ENCODE measurements at places on chromosomes 3 and 15.

DNA sequence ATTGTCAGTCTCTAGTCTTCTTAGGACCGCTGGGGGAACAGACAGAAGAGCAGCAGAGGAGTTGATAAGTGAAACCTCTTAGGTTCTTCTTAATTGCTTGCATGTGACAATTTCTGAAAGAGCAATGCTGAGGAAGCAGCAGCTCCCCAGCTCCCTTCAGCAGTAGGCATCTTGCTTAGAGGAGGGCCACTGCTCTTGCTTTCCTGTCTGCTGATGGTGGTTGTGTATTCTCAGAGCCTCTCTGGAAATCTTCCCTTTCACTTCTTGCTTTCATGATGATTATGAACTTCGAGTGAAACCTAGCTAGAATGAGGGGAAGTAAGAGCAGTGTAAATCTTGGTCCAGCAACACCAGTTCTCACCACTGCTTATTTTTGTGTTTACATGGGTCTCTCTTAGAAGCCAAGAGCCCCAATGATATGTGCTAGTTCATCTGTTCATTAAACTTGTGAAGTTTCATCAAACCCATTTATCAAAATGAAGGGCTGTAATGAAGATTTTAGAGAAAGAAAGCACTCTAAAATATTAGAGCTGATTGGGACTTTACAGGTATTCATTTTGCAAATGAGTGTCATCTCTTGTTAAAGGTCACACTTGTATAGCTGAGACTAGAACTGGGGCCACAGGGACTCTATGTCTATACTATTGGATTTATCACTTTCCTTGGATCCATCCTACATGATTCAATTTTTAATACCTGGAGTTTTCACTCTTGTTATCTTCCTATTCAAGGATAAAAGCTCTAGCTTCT is 246.7 kb downstream of the LPP start:
- no peak for DNase-seq

GRCh38 chr3:172085557-172085895 is 46.1 kb downstream of the FNDC3B start:
- no peak for DNase-seq

DNA sequence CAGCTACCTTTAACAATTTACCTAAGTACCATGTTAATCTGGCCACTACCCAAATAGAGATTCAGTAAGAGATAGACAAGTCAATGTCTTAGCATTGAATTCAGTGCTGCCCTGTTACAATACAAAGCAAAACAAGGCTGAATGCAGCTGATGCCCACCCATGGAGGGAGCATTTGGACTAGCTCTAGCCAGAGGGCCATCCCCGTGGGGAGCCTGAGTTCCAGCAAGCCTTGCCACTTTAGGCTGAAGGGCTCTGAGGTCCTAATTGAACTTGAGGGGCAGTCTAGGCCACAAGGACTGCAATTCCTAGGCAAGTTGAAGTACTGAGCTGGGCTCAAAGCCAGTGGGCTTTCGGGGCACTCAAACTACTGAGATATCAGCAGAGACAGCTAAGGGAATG is 265.9 kb downstream of the EFHB start:
- no peak for DNase-seq

DNA sequence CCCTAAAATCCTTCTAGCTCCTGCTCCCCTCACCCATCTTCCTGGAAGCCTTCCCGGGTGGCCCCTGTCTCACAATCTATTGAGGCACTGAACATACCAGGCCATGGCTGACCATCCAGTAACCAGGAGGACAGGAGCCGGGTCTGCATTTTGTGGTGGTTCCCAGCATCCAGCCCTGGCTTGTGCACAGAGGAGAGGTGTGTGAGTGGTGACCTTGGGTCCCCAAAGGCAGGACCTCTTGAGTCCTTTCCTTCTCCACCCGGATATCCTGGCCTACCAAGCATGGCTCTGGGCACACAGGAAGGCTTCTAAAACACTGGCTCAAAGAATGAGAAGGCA is 7.8 kb downstream of the CSK start:
- DNase-seq: no peak

- no peak for DNase-seq
Observed at GRCh38 chr15:98216166-98216565, 255.7 kb downstream of the ARRDC4 start.

GRCh38 chr3:186002884-186003472 is 65.2 kb upstream of the TRA2B start:
- no peak for DNase-seq

DNA sequence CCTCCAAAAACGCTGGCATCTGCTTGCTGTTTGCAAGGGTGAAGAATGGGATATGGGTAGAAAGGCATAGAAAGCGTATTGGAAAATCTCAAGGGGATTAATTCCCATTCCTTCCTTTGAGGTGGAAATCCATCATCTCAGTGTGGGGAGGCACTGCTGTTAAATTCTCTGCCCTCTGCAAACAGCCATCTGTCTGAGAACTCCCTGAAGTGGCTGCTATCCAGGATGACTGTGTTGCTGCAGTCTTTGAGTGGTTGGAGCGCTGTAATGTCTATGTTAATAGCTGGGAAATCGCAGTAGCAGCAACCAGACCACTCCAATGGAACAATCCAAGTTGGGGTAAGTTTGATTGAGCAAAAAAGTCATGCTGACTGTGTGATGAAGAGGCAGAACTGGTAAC is 625.9 kb downstream of the NLGN1 start:
- DNase-seq: peak; percentile 16

- DNase-seq: no peak
Observed at GRCh38 chr3:183261151-183261724, 8.2 kb downstream of the B3GNT5 start.

GRCh38 chr3:169964176-169964575 is 2.4 kb upstream of the SEC62 start:
- DNase-seq: no peak

GRCh38 chr3:127549826-127550467 is 40.6 kb downstream of the TPRA1 start:
- DNase-seq: no peak

Data from stromal cell of bone marrow (primary cell).